ENCODE measurements at places on chromosomes 5 and 9.

DNA sequence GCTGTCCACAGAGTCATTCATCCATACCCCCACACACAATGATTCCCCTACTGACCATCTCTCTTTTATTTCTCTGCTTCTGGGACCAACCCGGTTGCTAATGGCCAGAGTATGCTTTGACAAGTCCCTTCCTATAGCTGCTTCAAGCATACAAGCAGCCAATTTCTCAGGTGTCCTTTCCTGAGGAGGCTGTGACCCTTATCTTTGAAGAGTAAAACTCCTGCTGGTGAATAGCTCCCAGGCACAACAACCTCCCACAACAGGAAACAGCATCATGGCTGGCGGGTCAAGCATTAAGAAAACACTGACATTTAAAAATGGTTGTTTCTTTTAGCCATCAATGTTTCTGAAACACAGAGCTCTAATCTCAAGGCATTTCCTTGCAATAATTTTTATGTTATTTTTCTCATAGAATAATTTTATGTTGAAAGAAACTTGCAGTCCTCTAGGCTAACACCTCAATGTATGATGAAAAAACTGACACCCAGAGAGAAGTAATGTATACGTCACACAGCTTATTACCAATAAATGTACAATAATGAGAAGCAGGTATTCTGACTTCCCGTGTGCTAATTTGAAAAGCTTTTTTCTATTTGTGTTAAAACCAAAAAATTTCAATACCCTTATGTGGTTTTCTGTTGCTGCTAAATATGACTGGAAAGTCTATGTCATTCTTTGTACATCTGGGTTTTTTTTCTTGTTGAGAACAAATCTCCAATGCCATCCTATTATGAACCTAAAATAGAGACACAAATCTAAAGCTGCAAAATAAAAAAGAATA is 7.5 kb upstream of the PAM start:
- DNase-seq: no peak

- no peak for DNase-seq
Observed at GRCh38 chr9:122475717-122476116, 2.0 kb downstream of the OR1J1 start.

GRCh38 chr9:101530076-101530711 is 3.5 kb upstream of the RNF20 start:
- peak; percentile 51 for DNase-seq

DNA sequence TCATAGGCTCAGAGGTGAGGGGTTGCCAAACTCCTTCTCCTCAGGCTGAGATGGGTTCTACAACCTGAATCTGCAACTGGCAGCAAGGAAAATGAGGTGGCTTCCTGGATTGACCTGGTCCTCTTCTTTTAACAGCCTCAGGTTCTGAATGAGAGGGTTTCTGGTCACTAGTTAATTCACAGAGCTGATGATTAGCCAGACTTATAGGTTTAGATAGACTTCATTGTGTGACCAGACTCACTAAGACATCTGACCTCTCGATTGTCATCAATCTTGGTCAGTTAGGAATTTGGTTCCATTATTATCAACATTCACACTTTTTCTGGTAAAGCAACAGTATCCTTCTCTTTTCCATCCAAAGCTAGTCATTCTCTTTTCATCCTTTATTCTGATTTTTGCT is 257.9 kb downstream of the PAPPA start:
- DNase-seq: no peak

GRCh38 chr5:60674251-60675069 is 25.5 kb downstream of the DEPDC1B start:
- DNase-seq: no peak

GRCh38 chr5:16957304-16958196 is 21.5 kb upstream of the MYO10 start:
- no peak for DNase-seq

DNA sequence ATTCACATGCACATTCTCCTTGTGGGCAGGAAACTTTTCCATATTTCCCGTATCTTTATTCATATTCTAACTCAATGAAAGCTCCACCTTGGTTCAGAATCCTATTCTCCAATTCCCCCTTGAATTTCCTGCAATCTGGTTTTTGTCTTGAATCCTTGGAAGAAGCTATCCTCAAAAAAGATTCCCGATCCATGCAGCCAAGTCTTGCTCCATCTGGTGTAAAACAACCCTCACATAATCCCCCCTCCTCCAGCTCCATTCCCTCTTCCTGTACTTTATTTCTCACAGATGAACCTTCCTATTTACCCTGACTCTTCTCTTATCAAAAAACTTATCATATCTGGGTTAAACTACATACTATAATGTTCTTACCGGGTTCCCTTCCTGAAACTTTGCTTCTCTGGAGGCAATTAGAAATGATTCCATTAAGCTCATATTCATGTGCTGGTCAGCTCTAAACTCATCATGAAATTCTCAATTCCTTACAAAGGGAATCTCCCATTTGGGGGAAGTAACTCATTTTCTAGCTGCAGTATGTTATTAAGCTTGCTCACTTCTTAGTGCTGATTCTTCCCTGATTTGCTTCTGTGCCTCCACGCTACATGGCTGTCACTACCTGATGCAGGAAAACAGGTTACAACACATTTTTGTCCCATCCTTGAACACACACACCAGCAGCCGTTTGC is 81.7 kb downstream of the GNAQ start:
- DNase-seq: no peak

Data from stimulated activated CD8-positive, alpha-beta memory T cell treated with anti-CD3 and anti-CD28 coated beads, Interleukin-12 subunit alpha, Interleukin-12 subunit beta, amount 100 ng/mL, for 1 hour (primary cell).